Activated CD4-positive, CD25-positive, alpha-beta regulatory T cell treated with anti-CD3 and anti-CD28 coated beads, Interleukin-2, amount 50 U/mL, for 72 hours (primary cell): ENCODE measurements at places on chromosomes 11 and 22.

- no peak for DNase-seq
Observed at GRCh38 chr11:108997826-108998225, 333.0 kb downstream of the DDX10 start.

DNA sequence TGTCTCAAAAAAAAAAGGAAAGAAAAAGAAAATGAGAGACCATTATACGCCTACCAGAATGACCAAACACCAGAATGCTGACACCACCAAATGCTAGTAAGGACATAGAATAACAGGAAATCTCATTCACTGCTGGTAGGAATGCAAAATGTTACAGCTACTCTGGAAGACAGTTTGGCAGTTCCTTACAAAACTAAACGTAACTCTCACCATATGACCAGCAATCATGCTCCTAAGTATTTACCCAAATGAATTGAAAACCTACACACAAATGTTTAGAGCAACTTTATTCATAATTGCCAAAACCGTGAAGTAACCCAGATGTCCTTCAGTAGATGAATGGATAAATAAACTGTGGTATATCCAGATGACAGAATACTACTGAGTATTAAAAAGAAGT, 7.2 kb downstream of the CHKA start:
- DNase-seq, result no peak

DNA sequence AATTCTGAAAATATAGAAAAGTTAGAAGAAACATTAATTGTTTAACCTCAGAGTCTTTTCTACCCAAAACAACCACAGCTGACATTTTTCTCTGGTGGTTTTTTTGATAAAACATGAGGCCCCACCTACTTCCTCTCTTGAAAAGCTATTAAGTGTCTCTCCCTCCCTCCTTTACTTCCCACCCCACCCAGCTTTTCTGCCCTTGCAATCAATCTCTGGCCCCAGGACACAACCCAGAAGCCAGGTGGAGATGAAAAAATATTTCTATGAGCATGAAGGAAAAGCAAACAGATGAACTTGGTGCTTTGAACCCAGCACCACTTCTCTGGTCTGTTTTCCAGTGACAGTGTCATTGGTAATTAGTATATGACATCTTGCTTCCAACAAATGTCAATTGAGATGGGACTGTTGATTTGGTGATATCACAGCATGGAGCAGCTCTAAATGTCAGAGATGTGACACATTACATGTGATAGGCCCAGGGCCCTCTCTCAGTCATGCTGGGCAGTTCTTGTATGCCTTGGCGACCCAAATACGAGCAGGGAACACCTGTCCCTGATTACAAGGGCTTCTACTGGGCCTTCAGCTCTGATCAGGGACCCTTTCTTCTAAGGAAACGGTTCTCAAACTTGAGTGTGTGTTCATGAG, 23.9 kb upstream of the TMPRSS13 start:
- no peak for DNase-seq

GRCh38 chr11:8097062-8097461, 16.1 kb downstream of the TUB start:
- DNase-seq, result no peak

DNA sequence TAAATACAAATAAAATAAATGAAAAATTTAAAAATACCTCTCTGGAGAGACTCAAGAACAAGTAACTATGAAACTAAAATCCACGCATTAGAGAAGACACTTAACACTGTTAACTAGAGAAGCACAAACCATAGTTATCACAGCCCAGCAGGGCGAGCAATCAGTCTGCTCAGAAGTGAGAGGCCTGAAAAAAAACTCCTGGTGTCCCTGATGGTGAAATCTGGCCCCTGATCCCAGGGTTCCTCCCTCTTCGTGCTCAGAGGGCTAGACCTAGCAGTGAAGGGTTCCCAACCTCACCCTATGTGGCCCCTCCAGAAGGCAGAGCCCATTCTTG, 49.7 kb upstream of the VPREB1 start:
- DNase-seq, result no peak

- DNase-seq, result no peak
Observed at GRCh38 chr11:27514558-27514957, 8.0 kb upstream of the LIN7C start.

DNA sequence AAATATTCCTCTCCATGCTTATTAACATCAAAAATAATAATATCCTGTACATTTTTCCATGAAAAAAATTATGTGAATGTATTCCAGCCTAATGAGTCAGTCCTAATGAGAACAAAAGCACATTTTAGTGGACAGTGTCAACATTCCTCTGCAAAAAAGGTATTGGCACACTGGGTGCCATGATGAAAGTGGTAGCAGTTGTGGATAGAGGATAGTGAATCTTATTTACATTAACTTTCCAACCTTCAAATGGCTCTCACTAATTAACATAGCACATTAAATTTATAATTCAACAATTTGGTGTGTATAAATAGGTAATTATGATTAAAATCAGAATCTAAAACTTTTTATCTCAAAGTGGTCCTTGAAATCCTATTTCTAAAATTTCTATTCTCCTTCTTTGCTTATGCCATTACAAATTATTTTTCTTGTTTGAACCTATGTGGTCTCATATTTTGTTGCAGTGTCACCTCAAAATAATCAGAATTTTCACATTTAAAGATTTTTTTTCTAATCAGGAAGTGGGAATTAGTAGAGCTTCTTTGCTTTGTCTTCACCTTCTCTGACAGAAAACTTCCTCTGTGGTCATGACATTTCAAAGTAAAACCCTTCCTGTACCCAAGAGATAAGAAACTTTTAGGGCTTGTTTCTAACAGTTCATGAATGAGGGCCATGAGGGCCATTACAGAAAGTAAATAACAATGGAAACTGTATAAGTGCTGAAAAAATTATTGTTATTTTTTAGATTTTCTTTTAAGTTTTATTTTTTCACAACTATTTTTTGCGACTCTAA, 18.7 kb downstream of the SOX6 start:
- no peak for DNase-seq

- DNase-seq, result no peak
Observed at GRCh38 chr11:11985016-11985715, 23.3 kb downstream of the DKK3 start.
